ENCODE measurements at places on chromosomes 13 and 19.

DNA sequence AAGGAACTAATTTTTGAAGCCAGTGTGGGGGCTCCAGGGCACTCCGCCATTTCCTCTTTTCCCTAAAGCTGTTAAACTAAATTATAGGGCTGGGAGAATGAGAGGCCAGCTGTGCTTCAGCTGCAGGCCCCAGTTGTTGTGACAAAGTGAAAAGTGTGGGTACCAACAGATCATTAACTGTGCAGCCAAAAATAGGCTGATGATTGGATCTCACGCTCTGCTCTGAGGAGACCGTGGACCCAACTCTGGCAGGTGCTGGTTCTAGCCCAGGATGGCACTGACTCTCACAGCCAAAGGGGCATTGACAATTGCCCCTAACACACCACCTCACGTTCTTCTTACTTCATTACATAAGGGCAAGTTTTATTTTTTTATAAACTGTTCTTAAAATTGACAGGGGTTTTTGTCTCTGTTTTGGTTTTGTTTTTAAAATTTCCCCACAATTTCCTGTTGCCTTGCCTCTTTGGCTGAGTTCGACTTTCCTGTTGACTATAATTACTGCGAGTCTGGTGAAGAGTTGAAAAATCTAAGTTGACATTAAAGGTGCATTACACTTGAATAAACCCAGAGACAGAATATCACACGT is 391.0 kb downstream of the FGF9 start:
- no peak for DNase-seq

GRCh38 chr13:110541526-110541920 is 20.0 kb downstream of the RAB20 start:
- no peak for DNase-seq

DNA sequence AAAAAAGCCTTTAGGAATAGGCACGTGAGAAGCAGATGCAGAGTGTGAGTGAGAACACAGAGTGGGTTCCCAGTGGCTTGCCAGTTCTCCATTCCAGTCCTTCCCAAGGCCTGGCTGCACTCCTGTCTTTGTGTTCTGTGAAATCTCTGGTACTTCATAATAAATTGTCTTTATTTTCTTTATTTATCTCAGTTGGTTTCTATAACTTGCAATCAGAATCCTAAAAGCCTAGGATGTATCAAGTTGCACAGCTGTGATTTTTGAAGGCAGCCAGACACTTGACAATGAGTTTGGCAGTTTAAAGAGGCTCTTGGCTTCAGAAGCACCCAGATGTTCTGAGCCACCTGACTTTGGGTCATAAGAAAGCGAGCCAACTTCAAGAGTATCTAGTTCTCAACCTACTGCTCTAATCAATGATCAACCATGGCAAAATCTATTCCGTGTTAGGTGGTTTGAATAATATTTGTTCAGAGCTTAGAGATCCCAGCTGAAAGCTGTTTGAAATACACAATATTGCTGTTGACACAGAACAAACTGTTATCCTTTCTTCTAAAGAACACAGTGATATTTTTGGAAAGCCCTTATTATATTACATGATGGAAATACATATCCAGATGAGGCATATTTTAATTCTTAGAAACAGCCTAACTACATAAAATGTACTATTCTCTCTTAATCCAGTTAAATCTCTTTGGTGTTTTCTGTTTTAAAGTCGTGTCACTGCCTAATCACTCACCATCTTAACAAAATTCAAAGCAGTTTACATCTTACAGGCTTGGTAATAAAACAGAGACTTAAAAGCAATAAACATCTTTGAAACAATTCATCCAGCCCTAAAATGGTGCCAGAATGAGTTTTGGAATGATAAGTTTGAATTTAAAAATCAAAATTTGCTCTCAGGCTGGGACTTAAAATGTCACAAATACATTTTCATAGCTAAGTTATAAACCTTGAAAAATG is 483.0 kb upstream of the NBEA start:
- no peak for DNase-seq

DNA sequence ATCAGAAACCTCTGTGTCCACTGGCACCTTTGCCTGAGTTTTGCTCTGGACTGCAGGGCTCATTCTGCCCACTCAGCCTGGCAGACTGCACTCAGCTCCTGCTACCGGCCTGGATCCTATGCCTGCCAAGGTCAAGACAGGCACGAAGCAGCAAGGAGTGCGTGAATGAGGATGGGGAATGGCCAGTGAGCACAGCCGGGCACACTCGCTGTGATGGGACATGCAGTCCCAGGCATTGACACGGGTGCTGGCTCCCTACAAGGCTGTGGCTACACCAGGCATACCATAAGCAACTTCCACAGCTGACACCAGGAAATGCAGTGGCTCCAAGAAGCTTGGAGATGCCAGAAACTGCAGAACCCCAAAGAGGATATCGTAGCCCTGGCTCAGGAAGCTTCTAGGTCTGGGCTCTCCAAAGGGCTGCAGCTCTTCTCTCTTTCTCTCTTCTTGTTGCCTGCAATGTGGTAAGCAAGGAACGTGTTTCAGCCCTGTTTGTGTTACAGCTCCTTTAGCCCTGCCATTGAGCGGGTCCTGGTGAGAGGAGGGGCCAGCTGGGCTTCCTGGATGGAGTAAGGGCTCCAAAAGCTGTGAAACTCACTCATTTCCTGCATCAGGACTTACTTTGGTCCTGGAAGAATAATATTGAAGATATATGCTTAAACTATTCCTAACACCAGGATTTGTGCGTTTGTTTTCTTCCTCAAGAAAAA is 832.6 kb upstream of the SLITRK5 start:
- DNase-seq, result no peak

DNA sequence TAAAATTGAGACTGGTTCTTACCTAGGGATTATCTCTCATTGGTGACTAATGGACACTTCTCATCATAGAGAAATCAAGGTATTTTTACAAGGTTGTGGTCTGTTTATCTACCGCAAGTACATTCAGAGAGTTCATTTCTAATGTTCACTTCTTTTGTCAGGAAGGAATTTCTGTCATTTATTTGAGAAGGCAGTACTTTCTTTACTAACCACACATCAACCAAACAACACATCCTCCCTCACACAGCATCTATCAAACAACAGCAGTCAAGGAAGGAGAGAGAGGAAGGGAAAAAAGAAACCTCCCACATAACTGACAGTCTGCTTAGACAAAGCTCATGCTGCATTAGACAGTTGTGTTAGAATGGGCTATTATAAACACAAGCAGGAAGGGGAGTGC is 182.3 kb upstream of the KLF12 start:
- no peak for DNase-seq

- DNase-seq, result no peak
These were observed 368.8 kb downstream of the TDRD3 start for GRCh38 chr13:60765700-60766411.

DNA sequence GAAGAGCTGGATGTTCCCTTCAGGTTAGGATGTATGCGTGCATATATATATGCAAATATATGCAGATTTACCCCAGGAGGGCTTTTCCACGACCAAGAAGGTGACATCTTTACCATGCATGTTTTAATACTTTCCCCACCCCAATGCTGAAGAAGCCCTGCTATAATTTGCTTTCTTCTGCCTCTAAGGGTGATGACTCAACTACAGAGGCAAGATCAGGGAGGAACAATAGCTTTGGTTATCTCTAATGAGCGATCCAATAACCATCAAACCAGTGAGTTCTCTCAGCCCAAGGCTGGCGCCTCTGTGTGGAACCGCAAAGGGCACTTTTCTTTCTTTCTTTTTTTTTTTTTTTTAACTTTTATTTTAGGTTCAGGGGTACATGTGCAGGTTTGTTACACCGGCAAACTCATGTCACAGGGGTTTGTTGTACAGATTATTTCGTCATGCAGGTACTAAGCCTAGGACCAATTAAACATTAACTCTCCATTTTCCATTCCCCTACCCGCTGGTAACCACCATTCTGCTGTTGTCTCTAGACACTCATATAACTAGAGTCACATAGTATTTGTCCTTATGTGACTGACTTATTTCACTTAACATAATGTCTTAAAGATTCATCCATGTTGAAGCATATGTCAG is 25.7 kb upstream of the UBE2L5 start:
- no peak for DNase-seq

DNA sequence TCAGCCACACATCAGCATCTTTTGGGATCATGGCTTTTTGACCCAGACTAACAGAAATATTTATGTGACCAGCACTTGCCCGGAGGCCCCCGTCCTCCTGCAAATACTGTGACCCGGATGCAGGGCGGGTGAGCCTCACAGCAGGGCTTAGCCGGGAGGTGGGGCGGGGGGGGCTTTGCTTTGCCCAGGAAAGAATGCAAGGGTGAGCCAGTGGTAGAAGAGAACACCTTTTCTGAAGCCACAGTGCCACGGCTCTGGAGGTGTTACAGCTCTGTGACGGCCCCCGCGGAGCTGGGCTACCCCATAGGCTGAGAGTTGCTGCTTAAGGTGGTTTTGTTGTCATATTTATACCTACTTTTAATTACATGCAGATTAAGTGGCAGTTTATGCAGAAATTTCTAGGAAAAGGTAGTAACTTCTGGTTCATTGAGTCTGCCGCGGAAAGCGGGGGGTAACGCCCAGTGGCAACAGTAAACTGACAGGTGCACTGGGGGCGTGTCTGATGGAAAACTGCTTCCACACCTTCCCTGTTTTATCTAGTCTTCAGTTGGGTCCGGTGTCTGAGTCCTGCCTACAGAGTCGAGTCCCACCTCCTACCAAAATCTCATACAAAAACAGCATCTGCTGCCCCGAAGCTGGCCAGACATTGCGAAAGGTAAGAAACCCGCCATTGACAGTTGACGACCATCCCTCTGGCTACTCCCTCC is 187.9 kb downstream of the TEX29 start:
- no peak for DNase-seq

DNA sequence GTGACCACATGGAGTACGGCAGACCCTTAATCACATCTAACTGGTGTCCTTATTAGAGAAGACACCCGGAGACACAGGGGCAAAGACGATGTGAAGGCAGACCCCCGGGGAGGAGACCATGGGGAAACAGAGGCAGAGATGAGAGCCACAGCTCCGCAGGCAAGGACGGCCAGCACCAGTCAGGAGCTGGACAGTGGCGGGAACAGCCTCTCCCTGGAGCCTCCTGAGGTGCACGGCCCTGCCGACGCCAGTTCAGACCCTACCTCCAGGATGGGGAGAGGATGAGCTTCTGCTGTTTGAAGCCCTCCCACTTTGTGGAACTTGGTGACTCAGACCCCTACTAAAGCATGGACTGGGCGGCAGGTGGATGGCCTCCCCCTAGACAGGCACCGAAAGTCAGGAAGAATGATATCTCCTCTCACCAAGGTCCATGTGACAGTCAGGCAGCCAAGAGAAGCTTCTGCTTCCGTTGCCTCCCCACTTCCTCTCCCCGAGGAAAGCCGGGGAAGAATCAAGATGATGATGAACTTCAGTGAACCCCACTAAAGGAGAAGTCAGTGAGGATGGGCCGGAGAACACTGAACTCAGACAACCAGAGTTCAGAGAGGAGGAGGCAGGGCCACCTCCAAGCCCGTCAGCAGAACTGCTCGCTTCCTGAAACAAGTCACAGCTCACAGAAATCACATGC is 25.4 kb downstream of the RAB20 start:
- no peak for DNase-seq

DNA sequence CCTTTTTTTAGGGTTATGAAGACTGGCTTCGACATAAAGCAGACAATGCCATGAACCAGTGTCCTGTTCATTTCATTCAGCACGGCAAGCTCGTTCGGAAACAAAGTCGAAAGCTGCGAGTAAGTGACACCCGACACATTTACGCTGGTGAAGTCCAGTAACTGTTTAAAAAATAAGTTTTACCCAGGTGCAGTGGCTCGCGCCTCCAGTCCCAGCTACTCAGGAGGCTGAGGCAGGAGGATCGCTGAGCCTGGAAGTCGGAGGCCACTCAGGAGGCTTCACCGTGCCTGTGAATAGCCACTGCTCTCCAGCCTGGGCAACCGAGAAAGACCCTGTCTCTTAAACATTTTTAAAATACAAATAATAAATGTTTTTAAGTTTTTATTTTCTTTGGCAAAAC is 120.8 kb downstream of the ATP11A start:
- no peak for DNase-seq

Measured in kidney capillary endothelial cell (primary cell).